ENCODE measurements at places on chromosomes 2 and 18.

DNA sequence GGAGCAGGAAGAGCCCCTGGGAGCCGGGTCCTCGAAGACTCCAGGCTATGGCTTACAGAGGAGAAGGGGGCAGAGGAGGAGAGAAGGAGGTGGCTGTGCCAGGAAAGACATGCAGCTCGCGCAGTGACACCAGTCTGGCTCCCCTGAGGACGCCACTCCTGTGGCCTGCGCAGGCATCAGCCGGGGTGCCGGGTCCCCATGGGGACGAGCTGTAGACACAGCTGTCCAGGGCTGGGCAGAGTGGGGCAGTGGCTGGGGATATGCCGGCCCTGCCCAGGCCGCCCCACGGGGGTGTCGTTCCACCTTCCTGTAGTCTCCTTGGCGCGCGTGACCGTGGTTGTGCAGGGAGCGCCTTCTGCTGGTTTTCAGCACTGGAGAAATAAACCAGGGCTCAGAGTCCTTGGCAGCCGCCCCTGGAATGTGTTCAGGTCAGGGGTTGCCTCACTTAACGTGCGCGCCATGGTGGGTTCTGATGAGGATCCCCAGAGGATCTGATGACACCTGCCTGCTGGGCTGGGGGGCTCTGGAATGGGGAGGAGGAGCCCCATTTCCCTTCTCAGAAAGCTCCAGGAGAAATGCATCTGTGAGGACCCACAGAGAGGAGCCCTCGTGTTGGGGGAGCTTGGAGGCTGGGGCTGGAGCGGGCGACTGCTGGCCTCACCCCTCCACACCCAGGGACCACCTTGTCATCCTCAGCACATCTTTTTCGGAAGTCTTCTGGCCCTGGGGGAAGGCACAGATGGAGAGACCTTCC, 26.7 kb downstream of the RAMP1 start:
- DNase-seq, result no peak

GRCh38 chr2:1865716-1866234, 121.5 kb upstream of the PXDN start:
- no peak for DNase-seq

GRCh38 chr2:29655391-29656086, 265.8 kb downstream of the ALK start:
- DNase-seq, result no peak

DNA sequence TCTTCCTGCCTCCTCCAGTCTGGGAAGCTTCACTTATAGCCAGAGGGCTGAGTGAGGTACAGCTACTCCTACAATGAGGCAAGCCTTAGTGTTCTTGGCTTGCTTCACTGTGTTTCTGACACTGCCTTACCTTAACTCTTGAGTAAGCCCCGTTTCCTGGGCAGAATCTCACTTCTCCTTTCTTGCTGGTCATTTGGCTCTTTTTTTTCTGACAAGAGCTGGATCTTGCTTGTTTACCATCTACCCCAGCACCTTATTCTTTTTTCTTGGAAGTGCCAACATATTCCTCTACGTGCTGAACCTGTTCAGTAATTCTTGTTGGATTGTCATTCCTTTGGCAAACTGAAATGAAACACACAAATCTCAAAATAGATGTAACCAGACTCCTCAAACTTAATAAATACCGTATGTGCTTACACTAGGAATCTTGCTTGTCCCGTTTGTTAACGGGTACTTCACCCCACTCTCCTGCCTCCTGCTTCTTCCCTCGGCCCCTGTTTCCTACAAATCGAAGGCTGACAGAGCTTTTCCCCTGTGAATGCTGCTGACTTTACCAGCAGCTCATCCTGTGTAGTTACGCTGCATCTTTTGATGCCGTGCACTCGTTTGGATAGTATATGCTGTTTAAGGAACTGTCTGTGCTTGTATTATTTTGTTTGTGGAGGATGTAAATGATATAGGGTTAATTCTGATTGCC, 132.2 kb downstream of the FMNL2 start:
- peak; percentile 71 for DNase-seq

DNA sequence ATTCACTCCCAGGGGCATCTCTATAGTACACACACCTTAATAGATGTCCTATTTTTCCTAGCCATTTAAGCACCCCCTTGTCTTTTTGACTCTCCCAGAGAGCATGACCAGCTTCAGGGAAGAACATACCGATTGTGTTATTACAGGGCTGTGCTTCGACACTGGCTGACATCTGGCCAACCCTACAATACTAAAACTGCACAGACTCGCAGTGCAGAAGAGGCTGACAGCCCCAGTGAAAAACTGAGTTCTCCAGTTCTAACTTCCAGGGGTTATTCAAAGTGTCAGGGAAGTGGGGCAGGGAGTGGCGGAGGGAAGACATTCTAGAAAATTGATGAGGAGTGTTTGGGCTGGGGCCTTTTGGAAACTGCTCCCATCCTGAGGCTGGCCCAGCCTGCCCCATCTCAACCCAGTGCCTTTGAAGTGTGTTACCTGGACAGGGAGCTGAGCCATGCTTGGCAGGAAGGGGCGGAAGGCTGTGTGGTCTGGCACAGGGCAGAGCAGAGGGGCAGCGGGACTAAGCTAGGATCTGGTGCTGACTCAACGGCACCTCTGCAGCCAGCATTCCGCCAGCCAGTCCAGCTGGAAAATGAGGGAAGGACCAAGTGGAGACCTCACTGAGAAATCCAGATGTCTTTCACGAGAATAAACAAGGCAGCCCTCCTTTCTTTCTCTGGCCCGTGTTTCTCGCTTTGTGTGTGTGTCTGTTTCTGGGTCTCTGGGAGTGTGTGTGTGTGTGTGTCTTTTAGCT, 15.4 kb upstream of the IGFBP5 start:
- no peak for DNase-seq

DNA sequence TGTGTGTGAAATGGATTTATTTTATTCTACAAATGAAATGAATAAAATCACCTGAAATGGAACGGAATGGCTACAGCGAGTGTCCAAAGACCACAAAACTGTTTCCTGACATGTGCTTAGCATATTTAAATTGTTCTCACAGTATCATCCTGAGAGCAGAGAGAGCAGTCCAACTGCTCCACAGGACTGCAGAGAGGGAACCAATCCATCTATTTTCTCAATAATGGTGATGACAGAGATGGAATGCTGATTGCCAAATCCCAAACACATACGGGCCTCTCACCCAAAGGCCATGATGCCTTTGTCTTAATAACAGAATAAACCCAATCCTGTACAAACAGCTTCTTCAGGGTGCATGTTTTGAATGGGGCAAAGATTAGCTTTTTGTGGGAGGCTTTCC, 41.1 kb downstream of the STAT1 start:
- DNase-seq, result peak; percentile 45

DNA sequence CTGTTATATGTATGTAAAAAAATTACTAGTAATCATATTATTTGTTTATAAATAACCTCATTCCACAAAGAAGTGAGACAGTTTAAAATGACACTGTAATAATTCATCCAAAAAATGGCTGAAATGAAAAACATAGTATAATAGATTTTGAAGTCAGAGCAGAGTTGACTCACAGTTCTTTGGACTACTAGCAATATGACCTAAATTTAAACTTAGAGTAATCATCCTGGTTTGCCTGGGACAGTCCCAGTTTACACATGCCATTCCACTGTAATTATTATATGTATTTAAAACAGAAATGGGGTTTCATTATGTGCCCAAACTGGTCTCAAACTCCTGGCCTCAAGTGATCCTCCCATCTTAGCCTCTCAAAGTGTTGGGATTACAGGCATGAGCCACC, 48.3 kb downstream of the CCDC88A start:
- no peak for DNase-seq

GRCh38 chr2:226140594-226140993, 659.0 kb downstream of the IRS1 start:
- DNase-seq, result no peak

GRCh38 chr18:38262661-38263060, 697.1 kb upstream of the CELF4 start:
- no peak for DNase-seq

GRCh38 chr2:16038621-16039020, 98.3 kb downstream of the MYCN start:
- DNase-seq, result no peak

- no peak for DNase-seq
These were observed 53.9 kb downstream of the REEP1 start for GRCh38 chr2:86283411-86284030.

DNA sequence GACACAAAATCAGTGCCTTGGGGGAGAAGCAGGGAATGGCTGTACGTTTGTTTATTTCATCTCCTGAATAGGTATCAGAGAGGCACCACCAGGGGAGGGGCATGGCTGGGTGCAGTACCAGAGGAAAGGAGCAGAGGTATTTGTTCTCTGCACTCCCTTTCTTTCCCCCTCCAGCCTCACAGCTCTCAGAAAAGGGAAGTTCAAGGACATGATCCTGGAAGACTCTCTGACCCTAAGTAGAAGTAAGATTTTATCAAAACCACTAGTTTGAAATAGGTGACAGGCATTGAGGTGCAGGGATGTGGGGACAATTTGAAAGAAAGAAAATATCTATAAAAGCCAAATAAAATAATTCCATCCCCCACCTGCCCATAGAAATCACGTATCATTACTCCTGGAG, 136.5 kb downstream of the LRRTM1 start:
- DNase-seq, result no peak

GRCh38 chr18:70397259-70397925, 108.5 kb downstream of the SOCS6 start:
- peak; percentile 74 for DNase-seq

- DNase-seq, result no peak
These were observed 25.6 kb downstream of the ZNF236 start for GRCh38 chr18:76847916-76848315.

GRCh38 chr2:112662704-112663103, 17.0 kb downstream of the SLC20A1 start:
- DNase-seq, result no peak

GRCh38 chr2:160583813-160584537, 90.4 kb upstream of the RBMS1 start:
- DNase-seq, result no peak

DNA sequence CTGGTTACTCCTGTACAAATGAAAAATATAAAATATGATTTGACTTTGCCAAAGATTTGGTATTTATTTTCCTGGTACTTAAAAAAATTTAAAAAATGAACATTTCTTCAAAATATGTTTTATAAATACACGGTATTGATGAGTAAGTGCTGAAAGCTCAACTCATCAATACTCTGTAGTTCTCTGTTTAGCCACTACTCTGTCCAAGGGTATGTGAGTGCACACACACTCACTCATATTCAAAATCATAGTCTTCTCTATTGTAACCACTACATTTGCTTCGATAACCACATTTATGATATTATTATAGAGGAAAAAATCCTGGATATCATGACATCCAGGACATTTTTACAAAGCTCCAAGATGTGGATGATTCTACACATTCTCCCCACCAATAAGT, 40.1 kb upstream of the GALNT5 start:
- DNase-seq, result no peak

- DNase-seq, result peak; percentile 10
These were observed 68.1 kb downstream of the RMDN2 start for GRCh38 chr2:37993143-37993542.

- peak; percentile 80 for DNase-seq
These were observed 184.1 kb upstream of the RAB12 start for GRCh38 chr18:8424917-8425725.

DNA sequence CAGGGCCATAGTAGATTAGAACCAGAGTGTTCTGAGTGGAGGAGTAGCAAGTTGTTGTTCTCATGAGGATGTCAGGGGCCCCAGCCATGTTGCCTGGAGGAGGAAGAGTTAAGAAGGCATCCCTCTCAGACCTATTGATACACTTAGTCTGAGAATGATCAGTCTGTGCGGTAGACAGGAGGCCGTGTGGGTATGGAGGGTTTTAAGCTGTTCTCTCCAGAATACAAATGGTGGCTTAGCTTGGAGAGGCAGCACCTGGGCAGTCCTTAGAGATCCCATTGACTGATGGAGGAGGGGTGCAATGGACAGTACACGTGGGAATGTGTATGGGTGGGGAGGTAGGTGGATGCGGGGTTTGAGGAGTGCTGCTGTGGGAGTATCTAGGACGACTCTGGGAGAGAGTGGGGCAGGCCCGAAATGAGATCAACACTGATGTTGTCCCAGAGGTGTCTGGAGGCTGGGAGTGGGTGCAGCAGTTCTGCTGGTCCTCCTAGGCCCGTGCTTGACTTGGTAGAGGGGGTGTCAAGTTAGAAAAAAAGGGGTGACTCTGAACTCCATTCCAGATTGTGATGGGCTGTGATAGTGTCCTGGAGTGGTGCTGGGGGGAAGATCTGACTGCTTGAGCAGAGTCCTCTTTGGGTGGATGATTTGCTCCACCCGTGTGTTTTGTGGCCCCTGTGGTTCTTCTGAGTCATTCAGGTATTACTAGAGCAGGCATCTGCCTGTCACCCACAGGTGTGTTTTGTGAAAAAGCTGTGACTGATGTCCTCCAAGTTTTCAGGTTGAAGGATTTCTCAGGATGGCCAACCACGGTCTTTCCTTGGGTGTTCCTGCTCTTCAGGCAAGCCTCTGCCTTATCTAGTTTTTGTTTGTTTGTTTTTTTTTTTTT, 44.7 kb downstream of the C2orf42 start:
- no peak for DNase-seq

GRCh38 chr18:13323186-13323585, 104.6 kb downstream of the LDLRAD4 start:
- no peak for DNase-seq

GRCh38 chr2:41026613-41027012, 574.7 kb upstream of the SLC8A1 start:
- no peak for DNase-seq

DNA sequence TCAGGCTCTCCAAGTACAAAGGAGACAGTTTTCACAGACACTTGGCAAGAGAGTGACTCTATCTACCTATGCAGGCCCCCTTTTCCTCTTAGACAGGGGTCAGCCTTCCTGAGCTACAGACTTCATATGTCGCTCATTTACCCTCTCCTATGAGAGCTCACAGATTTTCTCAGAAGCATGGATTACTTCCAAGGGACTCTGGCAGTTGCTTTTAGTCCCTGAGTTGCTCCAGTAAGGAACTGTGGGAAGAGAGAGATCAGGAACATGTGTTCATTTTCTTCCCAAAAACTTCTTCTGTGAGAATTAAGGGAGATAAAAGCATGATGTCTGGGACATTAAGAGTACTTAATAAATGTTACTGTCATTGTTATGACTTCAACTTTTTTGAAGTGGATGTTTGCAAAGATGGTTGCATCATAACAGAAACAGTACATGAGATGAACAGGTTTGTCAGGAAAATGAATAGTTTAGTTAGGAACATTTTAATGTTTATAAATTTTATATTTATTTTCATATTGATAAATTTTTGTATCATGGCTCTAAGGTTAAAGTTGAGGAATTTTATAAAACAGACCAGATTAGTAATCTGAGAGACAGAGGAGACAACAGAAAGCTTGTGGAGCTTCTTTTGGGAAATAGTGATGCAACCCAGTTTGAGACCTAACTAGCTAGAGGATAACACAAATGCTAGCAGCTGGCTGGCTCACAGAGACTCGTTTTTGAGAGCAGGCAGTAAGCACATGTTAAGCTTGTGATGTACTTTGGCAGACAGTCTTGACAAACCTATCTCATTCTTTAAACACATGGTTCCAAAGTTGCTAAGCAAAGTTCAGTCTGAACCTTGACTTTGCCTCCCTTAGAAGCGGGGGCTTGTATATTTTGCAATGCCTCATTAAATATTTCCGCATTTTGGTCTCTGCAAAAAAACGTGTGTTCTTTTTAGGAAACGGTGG, 21.7 kb upstream of the UGP2 start:
- DNase-seq, result peak; percentile 62

GRCh38 chr2:239257511-239257937, 143.3 kb downstream of the HDAC4 start:
- peak; percentile 91 for DNase-seq
